GM13977 (cell line): ENCODE measurements at places on chromosomes 6 and 20.
A peak's percentile ranks its signal among the peaks of the same experiment; 100 is the strongest.

DNA sequence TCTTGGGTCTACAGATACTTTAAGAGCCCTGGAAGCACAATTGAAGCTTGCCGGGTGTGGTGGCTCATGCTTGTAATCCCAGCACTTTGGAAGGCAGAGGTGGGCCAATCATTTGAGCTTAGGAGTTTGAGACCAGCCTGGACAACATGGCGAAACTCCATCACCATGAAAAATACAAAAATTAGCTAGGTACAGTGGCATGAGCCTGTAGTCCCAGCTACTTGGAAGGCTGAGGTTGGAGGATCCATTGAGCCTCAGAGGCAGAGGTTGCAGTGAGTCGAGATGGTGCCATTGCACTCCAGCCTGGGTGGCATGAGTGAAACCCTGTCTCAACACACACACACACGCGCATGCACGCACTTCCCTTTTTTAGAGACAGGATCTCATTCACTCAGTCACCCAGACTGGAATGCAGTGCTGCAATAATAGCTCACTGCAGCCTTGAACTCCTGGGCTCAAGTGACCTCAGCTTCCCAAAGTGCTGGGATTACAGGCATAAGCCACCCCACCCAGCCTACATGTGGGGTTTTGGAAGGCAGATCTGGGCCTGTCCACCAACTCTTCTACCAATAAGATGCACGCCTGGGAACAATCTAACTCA, 182.5 kb upstream of the JARID2 start:
- DNase-seq: no peak

DNA sequence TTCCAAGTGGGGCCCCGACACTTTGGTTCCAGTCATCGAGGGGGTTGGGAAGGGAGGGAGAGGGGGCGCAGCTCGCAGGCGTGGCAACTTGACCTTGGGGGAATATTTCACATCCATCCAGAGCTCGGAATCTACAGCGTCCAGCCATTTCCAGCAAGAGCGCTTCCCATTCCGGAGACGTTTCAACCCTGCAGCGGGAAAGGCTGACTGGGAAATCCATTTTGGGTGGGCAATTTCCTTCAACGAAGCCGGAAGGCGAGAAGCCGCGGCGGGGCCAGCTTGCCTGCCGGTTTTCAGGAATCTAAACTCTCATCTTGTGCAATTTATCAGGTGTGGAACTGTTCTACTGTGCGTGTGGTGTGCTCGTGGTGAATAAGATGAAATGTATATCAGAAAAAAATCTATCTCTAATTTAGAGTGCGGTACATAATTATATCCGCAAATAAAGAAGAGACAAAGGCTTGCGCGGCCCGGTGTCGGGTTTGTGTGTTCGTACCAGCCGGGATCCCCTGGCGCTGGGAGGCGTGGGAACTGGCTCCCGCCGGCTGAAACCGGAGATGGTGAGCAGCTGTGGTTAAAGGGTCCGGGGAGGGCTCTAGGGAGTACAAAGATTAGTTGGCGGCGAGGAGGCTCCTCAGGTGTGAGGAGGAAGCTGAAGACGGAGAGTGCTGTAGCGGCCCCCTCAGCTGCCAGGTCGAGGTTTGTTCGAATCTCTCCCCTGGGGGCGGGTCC, 4.8 kb downstream of the SLC32A1 start:
- no peak for DNase-seq

DNA sequence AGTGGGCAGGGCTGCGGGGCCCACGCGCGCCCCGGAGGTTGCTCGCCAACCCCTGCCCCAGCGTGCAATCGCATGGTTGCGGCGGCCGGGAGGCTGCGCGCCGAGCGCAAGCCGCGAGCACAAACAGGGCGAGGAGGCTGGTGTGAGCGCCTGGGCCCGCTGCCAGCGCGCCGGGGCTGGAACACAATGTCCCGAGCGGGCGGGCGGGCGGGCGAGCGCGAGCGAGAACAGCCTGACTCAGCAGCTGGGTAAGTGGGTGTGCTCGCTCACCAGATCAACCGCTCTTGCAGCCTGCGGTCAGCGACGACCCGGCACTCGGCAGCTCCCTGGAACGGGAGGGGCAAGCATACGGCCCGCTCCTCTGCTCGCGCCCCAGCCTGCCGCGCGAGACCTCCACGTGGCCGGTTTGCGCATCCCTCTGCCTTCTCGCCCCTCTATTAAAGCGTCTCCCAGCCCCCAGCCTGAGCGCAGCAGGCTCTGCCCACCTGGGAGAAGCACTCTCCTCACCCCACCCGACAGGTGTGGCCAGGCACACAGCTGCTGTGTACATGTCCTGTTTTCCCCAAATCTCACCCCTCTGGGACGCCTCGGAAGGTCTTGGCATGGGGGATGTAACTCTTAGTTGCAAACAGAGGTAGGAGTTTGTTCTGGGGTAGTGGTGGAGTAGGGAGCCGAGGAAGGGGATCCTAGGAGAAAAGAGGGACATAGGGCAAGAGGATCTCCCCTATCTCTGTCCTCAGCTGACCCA, 8.7 kb upstream of the ARMC12 start:
- DNase-seq: peak; percentile 91

- DNase-seq: no peak
These were observed 168.4 kb downstream of the DOK5 start for GRCh38 chr20:54643761-54644160.

GRCh38 chr6:15396808-15397207, 150.9 kb downstream of the JARID2 start:
- DNase-seq: no peak

GRCh38 chr6:18023891-18024290, 36.5 kb upstream of the KIF13A start:
- DNase-seq: no peak

DNA sequence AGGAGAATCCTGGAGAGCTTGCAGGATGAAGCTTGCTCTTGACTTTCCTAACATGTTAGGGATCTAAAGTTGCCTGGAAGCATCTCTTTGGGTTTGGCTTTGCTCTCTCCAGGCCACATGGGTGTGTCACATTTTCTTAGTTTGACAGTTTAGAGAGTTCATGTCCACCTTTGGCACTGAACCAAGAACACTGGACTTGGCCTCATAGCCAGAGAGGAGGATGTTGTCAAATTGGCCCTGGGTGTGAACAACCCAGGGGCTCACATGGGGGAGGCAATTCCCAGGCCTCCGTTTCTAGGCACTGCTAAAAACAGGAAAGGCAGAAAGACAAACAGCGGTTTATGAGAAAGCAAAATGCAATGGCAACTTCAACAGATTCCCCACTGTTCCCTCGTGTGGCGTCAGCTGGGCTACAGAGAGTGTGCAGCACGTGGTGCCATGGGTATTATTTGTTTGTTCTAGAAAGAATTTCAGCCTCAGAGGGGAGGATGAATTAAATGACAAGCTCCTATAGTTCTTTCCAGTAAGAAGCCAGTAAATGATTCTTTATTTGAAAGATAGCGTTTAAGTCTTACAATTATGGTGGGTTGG, 93.9 kb downstream of the CLIC5 start:
- no peak for DNase-seq

DNA sequence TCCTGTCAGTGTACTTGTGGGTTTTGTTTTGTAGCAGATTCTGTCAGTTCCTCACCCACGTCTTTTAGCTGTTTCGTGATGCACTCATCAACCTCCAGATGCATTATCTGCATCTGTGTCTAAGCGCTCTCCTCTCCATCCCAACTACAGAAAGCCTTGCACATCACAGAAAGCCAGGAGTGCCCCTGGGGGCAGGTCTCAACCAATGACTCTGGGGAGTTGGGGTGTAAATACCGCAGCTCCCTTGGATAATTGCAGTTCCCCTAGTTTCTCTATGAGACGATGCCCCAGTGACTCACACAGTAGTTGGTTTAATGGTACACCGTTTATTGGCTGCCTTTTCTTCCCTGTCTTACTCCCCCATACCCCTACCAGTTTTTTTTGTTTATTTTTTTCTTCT, 158.1 kb downstream of the SOX4 start:
- no peak for DNase-seq

DNA sequence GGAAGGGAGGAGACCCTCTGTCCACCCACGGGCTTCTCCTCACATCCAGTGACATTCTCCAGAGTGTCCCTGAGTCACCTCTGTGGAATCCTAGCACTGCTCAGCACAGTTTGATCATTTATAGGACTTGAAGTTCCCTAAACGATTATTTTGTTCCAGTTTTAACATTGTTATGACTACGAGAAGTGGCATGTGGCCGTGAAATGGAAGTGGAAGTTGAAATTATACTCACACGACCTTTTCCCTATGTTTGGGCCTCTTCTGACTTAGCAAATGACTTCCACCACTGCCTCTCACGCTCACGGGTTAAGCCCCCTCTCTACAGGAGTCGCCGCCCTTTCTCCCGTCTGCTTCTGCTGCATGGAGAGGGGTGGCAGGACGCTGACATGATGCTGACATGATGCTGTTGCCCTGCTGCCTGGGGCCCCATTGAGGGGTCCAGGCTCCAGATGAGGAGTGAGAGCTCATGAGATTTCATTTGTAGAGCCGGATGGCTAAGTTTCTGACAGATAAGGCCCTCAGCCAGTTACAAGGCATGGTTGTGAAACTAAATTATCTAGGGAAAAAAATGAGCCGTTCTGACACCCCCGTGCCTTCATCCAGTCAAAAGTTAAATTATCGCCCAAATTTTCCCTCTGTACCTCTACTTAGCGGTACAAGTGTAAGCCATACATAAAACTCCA, 153.6 kb upstream of the UST start:
- no peak for DNase-seq

DNA sequence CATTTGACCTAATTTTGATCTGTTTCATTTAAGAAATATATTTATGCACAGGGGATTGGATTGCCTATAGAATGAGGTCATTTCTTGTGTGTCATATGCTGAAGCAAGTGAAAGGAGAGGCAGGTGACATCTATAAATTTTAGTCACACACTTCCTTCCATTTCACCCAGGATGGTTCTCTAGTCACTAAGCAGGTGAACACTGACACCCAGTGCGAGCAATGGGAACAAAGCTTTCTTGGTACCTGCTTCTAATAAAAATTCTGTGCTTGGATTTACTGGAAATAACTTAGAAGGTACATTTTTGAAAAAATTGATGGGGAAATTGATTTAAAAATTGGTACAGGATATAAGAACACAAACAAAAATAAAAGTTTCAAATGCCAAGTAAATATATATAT, 66.9 kb upstream of the MC3R start:
- DNase-seq: no peak

DNA sequence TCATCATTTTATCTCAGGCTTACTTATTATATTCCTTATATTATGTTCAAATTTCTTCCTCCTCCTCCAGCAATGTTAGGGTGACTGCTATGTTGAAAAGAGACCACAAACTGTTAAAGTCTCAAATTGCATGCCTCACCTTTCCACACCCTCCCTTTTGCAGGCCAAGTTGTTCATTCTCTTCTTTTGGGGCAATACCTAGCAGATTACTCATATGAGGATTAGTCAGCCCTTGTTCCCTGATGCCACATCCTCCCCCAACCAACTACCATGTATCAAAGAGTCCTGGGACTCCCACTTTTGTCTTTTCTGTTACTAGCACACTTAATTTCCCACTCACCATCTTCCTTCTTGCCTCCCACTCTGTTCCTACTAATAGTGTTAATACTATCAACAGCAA, 434.7 kb downstream of the BCKDHB start:
- DNase-seq: no peak

- DNase-seq: peak; percentile 98
These were observed at the start of gene PREX1 for GRCh38 chr20:48827855-48828733. TSS of gene PREX1 (minus strand) at chr20:48827999. CDS start at chr20:48827860, 139 bp downstream.

- no peak for DNase-seq
These were observed 303.5 kb upstream of the TSHZ2 start for GRCh38 chr20:52668626-52669025.

DNA sequence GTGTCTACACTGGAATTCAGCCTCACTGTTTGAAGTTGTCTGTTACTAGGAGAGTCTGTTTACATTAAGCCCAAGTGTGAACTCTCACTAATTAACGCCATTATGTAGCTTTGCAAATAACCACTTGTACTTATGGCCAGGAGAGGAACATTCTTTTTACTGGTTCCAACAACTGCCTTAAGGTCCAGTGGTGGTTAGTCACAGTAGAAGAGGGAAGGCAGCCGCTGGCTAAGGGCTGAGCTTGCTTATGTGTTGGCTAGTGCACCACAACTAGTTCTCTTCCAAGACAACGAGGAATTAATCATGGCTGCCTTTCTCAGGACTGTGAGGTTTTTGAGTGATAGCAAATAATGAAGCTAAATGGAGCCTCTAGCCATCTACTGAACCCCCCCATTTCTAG, 14.9 kb upstream of the SLC22A23 start:
- no peak for DNase-seq

DNA sequence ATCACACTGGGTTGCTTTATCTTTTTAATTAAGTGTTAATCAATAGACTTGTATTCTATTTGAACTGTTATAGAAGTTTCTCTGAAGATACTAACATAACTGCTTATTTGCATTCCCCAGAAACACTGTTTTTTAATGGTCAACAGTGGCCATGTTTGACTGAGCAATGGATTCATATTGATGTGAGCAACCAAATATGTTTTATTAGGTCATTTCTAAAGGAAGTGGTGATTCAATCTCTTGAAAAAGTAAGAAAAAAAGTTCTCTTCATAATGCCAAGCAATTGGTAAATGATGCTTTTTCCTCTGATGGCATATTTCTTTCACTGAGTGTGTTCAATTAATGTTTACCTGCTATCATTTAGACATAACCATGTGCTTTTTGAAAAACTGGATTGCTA, 593.0 kb upstream of the CITED2 start:
- no peak for DNase-seq

GRCh38 chr20:59823491-59824259, 109.8 kb downstream of the SYCP2 start:
- DNase-seq: no peak

GRCh38 chr20:15113144-15113773, 775.8 kb upstream of the FLRT3 start:
- no peak for DNase-seq

GRCh38 chr6:34152042-34152524, 6.2 kb upstream of the GRM4 start:
- DNase-seq: no peak

GRCh38 chr20:45506398-45506797, 9.0 kb downstream of the SPINT3 start:
- DNase-seq: no peak

- DNase-seq: no peak
These were observed 125.9 kb upstream of the TNFAIP3 start for GRCh38 chr6:137740967-137741761.
